ENCODE measurements at places on chromosomes 13 and 19.

DNA sequence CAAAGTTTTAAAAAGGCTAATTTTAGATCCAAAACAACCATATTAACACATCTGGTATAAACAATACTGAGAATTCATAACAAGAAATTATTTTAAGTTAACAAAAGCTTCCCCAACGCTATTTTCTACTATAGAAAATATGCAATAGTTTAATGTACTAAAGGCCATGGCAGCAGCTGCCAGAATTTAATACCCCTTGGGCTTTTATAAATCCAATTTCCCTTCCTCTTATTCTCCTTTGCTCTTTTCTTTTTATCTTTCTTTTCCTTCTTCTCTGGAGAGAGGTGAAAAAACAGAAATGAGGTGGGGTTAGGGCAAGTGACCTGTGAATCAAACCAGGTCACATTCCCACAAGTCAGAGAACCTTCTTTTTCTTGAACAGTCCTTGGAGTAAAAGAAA, 58.9 kb downstream of the ENOX1 start:
- DNase-seq, result no peak

DNA sequence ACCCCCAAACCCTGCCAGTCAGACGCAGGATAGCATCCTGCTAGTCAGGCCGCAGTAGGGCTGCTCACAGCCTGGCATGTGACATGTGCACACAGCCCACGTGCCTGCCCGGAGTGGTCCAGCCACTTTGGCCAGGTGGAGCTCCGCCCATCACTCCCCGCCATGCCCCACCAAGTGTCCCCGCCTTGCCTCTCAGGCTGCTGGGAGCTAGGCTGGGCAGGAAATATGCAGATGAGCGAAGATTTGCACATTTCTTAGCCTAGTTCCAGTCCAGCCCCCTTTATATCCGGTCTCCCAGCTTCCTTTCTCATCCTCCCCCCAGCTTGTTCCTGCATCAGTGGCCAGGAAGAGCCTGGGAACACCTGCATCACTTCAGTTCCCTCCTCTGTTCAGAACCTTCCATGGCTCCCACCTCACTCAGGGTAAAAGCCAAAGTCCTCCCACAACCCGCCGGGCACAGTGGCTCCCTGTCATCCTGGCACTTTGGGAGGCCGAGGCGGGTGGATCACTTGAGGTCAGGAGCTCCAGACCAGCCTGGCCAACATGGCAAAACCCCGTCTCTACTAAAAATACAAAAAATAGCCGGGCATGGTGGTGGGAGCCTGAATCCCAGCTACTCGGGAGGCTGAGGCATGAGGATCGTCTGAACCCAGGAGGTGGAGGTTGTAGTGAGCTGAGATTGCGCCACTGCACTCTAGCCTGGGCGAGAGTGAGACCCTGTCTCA, 2.3 kb upstream of the DOCK6 start:
- peak; percentile 58 for DNase-seq

DNA sequence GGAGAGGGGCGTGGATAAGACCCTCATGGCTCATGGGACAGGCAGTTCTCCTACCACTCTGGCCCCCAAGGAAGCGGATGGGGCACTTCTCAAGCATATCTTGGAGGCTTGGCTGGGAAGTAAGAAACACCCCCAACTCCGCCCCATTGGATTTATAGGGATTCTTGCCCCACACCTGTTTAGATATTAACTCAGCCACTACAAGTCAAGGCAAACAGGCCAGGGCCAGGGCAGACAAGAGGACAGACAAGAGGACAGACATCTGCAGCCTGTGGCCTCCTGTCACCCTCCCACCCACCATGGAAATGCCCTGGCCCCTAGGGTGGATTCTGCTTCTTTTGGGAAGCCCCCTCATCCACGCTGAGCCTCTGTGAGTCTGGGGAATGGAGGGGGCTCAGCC, 24.1 kb downstream of the RDH8 start:
- no peak for DNase-seq

DNA sequence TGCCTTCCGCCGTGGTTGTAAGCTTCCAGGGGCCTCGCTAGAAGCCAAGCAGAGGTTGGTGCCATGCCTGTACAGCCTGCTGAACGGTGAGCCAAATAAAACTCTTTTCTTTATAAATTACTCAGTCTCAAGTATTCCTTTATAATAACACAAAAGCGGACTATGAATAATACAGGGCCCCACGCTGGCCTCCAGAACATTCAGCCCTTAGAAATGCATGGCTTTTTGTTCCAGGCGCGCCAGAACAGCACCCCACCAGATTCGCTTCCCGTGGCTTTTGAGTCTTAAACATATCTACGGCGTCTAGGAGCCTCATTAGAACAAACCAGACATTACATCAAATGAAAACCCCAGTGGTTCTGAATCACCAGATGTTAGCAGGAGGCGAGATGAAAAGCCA, 75.1 kb downstream of the SLC15A1 start:
- no peak for DNase-seq

DNA sequence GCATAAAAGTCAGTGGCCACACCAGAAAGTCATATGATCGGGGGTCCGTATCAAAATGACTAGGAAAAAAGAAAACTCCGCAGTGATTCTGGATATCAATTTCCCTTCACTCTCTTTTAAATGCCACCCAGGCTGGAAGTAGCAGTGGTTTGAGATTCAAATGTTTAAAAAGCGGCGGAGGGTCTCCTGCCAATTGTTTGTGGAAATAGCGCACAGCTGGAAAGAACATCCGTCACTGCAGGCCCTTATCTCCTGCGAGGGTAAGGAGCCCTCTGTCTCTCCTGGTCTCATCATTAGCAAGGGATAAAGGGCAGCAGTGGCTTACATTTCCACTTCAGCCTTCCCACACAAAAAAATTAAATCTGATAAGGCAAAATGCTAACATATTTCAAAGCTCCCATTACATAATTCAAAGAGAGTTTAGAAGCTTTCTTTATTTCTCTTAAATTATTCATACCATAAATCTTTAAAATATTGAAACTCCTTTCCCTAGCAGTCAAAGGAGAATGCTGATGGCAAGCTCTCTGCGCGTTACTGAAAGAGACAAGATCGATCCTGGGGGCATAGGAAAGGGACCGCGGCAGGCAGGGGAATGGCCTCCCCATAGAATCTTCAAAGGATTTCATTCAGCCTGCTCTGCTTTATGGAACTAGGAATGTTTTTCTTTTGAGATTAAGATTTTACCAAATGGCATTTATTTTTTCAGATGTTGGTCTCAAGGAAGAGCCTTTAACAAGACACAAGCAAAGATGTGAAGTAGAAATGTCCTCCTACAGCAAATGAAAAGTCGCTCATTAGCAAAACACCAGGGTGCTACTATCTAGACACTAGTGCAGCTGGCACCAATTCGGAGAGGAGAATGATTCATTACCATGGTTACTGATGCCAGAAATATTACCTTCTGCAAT, 35.0 kb downstream of the AMER2 start:
- no peak for DNase-seq

GRCh38 chr13:103218253-103218652, 152.0 kb upstream of the SLC10A2 start:
- no peak for DNase-seq

DNA sequence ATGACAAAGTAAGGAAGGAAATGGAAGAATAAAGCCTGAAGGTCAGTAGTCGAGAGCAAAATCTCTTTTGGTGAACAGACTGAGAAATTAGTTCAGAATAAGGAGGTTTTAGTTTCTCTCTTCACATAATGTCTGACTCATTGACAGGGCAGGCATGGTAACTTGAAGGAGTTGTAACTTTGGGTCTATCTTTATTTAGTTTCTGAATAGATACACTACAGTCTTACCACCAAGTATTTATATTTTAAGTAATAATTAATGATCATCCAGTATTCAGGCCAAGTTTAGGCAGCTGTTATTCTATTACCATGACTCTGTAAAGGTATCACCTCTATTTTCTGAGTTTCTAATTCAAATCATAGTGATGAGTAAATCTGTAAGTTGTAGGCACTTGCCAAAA, 219.9 kb downstream of the SPRY2 start:
- DNase-seq, result no peak

GRCh38 chr19:411723-412355, 2.9 kb upstream of the C2CD4C start:
- DNase-seq, result no peak

DNA sequence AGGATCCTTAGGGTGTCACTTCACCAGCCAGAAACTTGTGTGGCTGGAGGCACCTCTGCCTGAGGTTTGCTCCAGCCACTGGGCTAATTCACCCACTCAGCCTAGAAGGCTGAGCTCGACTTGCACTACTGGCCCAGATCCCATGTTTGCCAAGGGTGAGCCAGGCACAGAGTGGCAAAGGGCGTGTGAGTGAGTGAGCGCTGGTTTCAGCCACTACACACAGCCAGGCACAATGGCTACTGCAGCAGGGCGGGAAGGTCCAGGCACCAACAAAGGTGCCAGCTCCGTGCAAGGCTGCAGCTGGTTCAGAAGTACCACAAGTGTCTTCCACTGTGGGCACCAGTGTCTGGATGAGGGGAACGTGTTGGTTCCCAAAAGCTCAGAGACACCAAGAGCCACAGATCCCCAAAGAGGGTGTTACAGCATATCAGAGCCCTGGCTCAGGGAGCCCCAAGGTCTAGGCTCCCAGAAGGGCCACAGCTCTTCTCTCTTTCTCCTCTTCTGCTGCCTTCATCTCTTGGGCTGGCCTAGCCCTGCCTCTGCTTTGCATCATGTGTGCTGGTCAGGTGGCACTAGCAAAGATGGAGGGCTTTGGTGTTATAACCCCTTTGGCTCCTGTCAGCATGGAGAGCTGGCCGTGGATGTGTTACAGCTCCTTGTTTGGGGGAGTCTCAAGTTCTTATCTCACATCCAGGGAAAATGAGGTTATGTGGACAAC, 736.3 kb upstream of the KLHL1 start:
- DNase-seq, result no peak

DNA sequence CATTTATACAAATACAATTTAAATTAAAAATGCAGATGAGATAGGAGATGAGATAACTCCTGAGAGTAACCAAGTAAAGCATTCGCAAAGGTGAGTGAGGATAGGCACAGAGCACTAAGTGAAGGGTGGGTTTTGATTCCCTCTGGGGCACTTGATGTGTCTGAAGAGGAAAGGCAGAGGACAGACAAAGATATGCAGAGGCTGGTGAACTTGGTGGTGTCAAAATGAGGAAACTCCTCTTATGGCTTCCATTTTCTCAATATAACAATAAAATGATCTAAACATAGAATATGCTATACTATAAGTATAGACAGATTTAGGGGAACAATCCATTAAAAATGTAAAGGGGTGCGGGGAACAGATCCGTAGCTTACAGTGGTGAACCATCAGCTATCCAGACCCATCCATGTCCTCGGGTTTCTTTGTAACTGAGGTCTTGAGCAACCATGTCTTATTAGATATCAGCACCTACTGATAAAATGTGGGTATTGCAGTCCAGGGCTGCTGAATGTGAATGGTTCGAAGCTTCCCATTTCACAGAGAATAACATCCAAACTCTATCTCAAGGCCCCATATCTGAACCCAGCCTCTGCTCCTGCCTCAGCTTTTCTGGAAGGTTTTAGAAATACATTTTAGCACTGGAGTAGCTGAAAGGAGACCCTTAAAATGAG, 73.9 kb upstream of the SLC10A2 start:
- DNase-seq, result no peak

DNA sequence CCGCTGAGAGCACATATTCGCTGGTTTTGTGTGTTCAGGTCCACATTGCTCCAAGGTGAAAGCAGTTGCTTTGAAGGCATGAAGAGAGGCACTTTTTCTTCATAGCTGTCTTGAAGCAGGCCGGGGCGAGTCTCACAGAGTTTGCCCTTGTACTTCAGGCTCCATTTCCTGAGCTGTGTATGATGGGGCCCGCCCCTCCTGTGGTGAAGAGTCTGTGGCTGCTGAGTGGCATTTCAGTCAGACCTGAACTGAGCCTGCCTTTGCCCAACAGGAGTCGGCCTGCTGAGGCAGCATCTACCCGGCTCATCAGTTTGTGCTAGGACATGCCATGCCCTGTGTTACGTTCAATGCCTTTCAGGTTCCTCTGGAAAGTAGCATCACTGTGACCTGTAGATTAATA, 44.4 kb upstream of the C1QTNF9 start:
- no peak for DNase-seq

DNA sequence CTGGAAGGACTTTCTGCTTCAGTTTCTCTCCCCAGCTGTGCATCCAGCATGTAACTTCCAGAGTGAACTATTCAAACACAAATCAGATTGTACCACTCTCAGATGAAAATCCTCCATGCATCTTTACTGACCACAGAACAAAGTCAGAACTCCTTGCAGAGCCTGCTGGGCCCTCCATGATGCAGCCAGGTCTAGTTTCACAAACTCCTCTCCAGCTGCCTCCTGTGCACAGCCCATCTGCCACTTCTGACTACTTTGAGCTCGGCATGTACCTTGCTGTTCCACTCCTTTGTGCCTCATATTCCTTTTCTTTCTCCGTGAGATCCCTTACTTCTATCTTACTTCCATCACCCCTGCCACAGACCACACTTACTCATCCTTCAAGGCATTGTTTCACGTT, 31.4 kb downstream of the NALCN start:
- DNase-seq, result no peak

GRCh38 chr13:54424344-54424743, 1395.7 kb downstream of the OLFM4 start:
- no peak for DNase-seq

GRCh38 chr19:51137792-51138425, 4.2 kb upstream of the SIGLEC7 start:
- DNase-seq, result no peak

DNA sequence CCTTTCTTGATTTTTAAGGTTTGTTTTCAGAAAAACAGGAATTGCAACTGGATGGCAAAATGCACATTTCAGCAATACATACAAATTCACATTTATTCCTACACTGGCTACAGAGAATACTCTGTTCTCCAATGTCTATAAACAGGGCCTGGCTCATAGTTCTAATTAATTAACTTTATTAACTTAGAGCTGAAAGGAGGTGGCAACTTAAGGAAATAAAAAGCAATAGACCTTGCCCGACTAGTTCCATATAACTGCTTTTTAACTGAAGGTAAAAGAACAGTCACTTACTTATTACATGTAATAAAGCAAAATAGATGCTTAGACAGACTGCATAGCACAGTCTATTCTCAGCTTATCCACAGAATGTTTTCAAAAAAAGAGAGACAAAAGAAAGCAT, 498.5 kb downstream of the DIAPH3 start:
- no peak for DNase-seq

DNA sequence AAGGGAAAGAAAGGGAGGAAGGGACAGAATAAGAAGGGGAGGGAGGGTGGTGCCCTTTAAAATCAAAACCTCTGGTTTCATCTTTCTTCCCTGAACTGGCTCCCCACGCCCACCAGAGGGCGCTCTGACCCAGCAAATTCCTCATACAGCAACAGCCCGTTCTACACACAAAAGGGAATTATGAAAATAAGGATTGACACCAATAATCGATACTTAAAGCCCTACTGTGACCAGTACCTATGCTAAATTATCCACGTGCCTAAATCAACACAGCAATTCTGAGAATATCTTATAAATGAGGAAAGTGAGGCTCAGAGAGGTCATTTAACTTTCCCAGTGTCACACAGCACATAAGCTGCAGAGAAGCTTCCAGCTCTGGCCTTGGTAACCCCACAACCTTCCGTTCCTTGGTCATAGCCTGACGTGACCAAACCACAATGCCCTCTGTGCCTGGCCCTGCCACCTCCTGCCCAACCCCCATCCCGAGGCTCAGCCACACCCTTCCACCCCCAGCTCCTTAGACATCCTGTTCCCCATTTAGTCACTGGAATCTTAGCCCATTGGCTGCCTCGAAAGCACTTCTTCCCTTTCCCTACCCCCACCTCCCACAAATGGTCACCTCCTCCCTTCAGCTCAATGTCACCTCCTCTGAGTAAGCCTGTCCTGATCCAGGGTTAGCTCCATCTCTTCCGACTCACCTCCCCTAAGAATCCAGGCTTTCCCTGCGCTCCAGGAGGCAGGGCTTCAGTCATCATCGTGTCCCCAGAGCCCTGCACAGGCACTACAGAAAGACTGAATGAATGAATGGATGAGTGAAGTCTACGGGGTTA, 34.2 kb upstream of the PNMA8B start:
- peak; percentile 78 for DNase-seq

- DNase-seq, result peak; percentile 90
These were observed 1.9 kb downstream of the KCTD12 start for GRCh38 chr13:76884186-76884906.

All from muscle of back (tissue), 13 donors.